ENCODE measurements at places on chromosomes 1 and 21. TPM values are rescaled to one million over a fixed set of nuclear protein-coding genes. Genes with fewer than 3 reads are reported as not detected.
A peak's percentile ranks its signal among the peaks of the same experiment; 100 is the strongest.

SPRR4 gene
- total RNA-seq, result not detected

MTARC2 gene
- total RNA-seq, result 16.5 TPM

- H3K27me3 ChIP-seq, result no peaks in the 10 kb centered on the region
- no peak overlapping the region for H3K4me3 ChIP-seq
- no peak for DNase-seq
- H3K4me1 ChIP-seq, result no peaks in the 10 kb centered on the region
Measured at GRCh38 chr1:169295425-169295824, 72.2 kb downstream of the NME7 start.

DNA sequence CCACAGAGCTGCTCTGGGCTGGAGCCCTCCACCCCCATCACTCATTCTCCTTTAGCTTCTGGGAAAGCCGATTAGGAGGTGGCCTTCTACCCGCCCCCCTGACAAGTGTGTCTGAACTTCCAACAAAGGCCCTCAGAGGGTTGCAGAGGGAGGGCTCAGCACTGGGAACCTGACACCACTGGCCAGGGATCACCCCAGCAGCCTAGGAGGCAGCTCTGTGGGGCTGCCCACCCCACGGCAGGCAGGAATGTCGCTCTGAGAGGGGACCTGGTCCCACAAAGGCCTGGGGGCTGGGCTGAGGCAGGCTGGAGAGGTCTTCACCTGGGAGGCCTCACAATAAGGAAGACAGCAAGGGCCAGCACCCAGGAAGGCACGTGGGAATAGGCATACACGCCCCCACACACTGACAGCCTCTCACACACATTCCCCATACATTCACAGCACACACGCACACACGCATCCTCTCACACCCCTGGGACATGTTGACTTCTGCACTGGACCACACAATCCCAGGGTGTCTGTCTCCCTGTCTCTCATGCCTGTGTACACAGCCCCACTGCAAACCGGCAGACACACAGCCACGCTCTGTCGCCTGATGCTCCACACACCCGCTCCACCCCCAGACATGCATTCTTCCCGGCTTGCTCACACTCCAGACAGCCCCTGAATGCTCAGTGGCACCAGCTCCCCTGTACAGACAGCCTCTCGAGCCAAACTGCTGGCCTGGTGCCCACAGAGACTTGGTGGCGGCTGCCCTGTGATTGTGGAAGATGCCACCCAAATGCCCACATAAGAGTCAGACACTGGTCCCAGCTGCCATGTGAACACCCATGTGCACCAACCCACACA lies 30.7 kb downstream of the DMBX1 start:
- peak; percentile 60 for DNase-seq
- H3K27ac ChIP-seq, result no peak overlapping the region
- H3K4me3 ChIP-seq, result no peak overlapping the region
- no peaks in the 10 kb centered on the region for H3K36me3 ChIP-seq
- H3K27me3 ChIP-seq, result peaks cover 57% of the 10 kb centered on the region

DNA sequence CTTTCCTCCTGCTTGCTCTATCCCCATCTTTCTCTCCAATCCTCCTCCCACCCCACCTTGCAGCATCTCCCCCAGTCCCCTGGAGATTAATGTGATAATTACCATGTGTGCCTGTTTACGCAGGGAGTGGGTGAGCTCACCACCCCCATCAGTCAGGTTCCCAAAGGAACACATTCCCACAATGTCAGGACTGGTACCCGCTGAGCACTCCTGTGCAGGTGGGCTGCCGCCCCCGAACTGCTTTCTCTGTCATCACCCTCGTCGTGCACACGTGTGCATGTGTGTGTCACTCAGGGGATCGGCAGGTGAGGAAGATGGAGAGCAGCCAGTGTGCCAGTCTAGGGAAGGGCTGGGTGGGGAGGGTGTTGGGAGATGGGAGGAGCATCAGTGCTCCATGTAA lies 163.4 kb downstream of the CACNA1E start:
- DNase-seq, result no peak
- H3K4me3 ChIP-seq, result no peak overlapping the region
- peaks cover 16% of the 10 kb centered on the region for H3K4me1 ChIP-seq
- peaks cover 13% of the 10 kb centered on the region for H3K36me3 ChIP-seq

DNA sequence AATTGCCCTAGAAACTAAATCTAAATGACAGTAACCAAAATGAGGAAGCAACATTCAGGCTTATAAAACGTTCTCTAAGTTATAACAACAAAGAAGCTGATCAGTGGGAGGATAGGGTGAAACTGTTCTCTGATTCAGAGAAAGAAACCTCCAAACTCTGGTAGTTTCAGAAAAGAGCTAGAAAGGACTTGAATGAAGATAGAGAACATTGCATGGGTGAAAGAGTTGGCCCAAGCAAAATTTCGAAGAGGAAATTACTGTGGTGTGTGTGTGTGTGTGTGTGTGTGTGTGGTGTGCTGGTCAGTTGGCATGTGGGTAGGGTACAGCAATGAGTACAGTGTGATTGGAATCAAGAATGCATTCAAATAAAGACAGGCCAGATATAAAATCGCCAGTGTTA lies 16.5 kb upstream of the SPAG17 start:
- DNase-seq, result no peak
- H3K4me3 ChIP-seq, result no peak overlapping the region
- H3K27ac ChIP-seq, result no peak overlapping the region
- no peaks in the 10 kb centered on the region for H3K27me3 ChIP-seq

All from spinal cord (tissue), 10 donors.